ENCODE measurements at places on chromosomes 7 and 10.

DNA sequence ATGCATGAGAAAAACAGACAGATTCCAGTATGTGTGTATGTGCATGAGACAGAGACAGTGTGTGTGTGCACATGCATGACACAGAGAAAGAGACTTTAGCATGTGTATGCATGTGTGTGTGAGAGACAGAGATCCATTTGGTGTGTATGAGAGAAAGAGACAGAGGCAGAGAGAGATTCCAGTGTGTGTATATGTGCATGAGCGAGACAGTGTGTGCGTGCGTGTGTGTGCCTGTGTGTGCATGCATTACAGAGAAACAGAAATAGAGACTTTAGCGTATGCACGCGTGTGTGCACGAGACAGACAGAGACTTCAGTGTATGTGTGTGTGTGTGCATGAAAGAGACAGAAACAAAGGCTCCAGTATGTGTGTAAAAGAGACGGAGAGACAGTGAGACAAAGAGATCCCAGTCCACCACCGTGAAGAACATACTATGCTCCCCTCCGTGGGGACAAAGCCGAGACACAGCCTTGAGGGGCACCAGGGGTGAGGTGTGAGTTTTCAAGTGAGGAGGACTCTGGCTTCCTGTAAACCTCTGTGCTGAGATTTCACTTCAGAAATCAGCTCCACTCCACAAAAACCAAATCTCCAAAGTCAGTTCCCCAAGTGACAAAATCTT is 188.9 kb downstream of the GRID1 start:
- no peak for DNase-seq

DNA sequence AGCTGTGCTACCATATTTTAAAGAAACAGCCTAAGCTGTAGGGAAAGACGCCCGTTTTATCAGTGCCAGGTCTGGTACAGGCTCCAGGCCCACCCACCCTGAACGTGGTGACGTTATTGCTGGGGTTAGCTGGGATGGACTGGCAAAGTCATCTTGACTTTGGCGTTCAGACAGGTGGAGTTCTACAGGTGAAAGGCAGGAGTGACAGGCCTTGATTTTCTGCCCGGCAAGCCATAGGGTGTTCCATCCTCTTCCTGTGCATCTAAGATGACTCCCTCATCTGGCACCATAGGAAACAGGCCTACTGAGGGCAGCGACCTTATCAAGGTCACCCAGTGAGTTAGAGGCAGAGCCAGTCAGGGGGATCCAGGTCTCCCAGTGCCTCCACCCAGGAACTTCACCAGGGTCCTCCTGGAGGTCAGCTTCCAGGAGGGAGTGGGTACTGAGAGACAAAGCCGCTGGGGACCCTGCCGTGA is 41.6 kb downstream of the HK1 start:
- DNase-seq, result no peak

DNA sequence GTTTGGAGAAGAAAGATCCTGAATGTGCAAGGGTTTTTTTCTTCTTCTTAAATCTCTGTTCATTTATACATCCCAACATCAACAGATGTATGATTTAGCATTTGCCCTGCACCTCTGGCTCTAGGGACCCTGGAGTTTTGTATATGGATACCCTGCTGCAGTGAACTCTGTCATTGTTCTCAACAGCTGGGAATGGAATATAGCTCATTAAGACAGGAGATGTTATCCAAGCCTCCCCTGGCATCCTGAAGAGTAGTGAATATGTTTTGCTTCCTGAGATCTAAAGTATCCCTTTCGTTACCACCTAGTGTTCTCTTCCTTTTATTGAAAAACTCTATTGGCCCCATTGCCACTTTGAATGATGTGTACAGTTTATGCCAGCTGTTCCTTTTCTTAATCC is 275.9 kb downstream of the EXOC4 start:
- DNase-seq, result no peak

GRCh38 chr10:45443101-45444009 is 69.3 kb downstream of the ALOX5 start:
- DNase-seq, result no peak

GRCh38 chr10:69757553-69758309 is 44.0 kb upstream of the COL13A1 start:
- DNase-seq, result no peak

DNA sequence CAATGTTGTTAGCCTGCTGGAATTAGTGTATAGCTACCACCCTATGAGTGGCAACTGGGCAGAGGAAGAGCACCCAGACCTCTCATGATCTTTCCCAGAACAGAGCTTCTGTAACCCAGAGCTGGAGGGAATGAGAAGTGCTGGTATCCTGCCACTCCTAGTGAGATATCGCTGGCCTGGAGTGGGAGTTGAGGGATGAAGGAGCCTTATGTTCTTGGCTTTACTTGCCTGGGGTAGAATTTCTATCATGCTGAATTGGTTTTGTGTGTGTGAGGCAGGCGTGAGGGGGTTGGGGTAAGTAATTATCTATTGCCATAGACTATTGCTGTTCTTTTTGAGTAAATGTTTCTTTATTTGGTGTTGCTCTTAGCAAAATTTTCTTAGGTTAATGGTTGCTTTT is 146.6 kb downstream of the ATRNL1 start:
- DNase-seq, result no peak

GRCh38 chr10:81724431-81724830 is 150.6 kb upstream of the NRG3 start:
- DNase-seq, result no peak
